Stimulated activated CD8-positive, alpha-beta memory T cell treated with anti-CD3 and anti-CD28 coated beads, Interleukin-15, amount 100 ng/mL, for 4 hours (primary cell): ENCODE measurements at places on chromosomes 12 and 14.

DNA sequence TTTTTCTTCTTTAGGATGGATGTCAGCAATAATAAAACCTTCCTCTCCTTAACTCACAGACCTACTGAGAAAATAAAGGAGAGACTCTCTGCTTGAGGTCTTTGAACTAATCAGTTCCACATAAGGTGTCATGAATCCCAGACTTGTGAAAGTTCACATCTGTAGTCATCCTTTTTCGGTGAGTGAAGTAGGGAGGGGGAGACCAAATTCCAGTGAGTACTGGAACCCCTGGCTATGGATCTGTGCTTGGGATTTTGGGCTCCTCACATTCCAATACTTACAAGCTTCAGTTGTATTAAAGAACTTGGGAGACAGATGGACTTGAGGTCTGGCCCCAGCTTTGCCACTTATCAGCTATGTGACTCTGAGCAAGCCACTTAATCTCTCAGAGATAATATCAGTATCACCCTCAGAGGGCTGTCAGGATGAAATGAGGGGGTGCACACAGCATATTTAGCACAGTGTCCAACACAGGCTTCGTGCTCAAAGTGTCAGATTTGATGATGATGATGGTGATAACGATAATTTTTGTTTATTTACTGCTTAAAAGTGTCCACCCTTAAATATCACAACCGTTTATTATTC, 34.8 kb upstream of the APPL2 start:
- no peak for DNase-seq

DNA sequence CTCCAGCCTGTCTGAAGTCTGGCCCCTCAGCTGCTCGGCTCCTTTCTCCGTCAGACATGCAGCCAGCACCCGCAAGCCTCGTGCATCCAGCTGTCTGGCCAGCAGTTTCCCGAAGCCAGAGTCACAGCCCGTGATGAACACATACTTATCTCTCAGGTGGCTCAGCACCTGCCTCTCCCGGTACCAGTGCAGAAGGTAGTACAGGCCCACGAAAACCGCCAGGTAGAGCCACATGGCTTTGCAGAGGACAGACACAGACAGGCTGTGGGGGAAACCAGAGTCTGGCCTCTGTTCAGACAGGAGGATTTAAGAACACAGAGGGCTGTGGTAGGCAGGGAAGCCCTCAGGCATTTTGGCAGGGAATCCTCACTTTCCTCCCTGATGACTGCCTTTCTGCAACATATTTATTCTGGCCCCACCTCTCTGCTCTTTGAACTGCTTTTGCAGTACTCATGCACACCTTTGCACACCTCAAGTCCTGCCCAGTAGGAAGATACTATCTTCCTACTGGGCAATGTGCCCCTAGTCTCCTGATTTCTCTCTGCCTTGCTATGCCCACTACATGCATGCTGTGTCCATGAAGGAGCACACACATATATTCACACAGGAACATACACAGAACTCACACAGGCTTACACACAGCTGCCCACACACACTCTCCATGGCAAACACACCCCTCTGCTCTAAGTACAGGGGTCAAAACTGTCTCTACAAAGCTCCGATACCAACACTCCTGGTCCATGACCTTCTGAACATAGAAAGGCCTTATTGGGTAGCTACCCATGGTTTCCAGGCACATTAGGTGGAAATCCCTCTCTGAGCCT, at the start of gene RDH16:
TSS of gene RDH16 (minus strand) at position 380 of the 824 bp plus-strand sequence. CDS start at position 234, 146 bp downstream.
- DNase-seq = no peak

DNA sequence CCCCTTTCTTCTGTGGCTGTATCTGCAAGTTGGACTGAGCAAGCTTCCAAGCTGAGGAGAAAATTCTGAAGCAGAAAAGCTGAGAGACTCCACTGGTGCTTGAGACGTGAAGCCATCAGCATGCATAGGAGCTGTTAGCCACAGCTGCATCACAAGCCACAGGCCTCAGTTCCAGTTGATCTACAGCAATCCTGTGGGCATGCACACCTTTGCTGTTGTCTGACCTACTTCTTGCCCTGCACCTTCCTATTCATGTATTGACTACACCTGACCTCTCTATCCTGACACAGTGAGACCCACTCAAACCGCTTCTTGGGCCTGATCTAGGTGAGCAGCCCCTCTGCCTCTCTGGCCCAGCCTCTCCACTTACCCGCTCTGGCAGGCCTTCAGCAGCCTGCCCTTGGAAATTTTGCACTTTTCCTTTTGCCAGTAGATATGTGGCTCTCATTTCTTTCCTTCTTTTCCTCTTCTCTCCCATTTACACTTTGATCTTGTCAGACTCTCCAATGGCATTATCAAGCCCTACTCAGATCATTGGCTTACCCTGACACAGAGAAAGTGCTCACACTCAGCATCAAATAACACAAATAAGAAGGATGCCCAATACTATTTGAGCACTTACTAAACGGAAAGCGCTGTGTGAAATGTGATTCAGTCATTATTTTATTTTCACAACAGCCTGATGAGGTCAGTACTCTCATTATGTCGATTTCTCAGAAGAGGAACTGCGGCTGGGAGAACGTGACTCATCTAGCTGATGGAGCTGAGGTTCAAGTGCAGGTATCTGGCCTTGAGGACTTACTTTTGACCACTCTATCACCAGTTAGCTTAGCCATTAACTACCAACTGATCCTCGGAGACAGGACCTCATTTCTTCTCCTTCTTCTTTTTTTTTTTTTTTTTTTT, 21.9 kb upstream of the PTGR2 start:
- DNase-seq = no peak

DNA sequence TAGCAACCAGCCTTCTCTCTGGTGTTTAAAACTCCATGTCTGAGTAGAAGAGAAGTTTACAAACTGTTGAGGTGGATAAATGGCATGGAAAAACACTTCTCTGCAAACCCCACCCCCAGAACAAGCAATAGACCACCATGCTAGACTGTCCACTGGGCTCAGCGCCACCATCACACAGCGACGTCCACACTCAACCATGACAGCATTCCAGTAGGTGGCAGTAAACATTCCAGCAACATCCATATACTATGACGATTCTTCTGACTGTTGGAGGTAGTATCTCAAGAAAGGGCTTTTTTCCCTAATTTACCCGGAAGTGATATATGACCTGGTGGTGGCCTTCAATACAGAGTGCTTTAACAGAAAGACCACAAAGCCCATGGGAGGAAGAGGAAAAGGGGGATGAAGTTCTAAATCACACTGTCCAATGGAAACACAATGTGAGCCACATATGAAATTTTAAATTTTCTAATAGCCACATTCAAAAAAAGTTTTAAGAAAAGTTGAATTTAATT, 152.2 kb downstream of the SLC15A4 start:
- DNase-seq = no peak

GRCh38 chr14:68176687-68177086, 357.1 kb downstream of the RAD51B start:
- no peak for DNase-seq

- no peak for DNase-seq
These were observed 331.4 kb downstream of the TMTC2 start for GRCh38 chr12:83018088-83018487.

- no peak for DNase-seq
These were observed 12.1 kb upstream of the SLC10A1 start for GRCh38 chr14:69808919-69809808.

GRCh38 chr14:71452539-71452938, 479.7 kb upstream of the RGS6 start:
- DNase-seq = no peak

DNA sequence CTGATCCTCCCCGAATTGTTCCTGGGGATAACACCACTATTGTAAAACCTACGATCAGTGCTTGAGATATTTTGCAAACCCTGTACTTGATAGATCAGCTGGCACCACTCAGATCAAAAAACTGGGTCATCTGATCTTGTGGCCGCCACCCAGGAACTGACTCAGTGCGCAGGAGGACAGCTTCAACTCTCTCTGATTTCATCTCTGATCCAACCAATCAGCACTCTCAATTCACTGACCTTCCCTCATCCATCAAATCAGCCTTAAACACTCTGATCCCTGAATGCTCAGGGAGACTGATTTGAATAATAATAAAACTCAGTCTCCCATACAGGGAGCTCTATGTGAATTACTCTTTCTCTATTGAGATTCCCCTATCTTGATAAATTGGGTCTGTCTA, 4.2 kb upstream of the XPOT start:
- no peak for DNase-seq

- DNase-seq = no peak
These were observed 53.1 kb downstream of the GUCY2C start for GRCh38 chr12:14643251-14643650.

GRCh38 chr14:73489481-73490175, 1.1 kb upstream of the RIOX1 start:
- DNase-seq = no peak

- DNase-seq = no peak
These were observed 102.5 kb upstream of the MDM1 start for GRCh38 chr12:68434391-68435298.

GRCh38 chr14:34911209-34912150, 36.3 kb upstream of the BAZ1A start:
- DNase-seq = no peak

DNA sequence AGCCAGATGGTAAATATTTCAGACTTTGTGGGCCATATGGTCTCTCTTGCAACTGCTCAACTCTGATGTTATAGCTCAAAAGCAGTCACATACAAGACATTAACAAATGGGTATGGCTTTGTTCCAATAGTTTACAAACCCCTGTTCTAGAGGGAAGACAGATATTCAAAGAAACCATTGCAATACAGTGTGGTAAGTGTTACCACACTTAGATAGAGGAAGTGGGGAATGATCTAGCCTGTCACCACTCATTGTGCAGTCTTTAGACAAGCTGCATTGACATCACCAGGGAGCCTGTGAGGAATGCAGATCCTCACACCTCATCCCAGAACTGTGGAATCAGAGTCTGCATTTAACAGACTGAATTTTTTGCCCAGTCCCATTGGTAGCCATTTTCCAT, 80.0 kb upstream of the RGS6 start:
- DNase-seq = no peak

- no peak for DNase-seq
These were observed 791.5 kb upstream of the MGAT4C start for GRCh38 chr12:87047691-87048090.

GRCh38 chr14:77238996-77239395, 32.0 kb downstream of the NGB start:
- no peak for DNase-seq

DNA sequence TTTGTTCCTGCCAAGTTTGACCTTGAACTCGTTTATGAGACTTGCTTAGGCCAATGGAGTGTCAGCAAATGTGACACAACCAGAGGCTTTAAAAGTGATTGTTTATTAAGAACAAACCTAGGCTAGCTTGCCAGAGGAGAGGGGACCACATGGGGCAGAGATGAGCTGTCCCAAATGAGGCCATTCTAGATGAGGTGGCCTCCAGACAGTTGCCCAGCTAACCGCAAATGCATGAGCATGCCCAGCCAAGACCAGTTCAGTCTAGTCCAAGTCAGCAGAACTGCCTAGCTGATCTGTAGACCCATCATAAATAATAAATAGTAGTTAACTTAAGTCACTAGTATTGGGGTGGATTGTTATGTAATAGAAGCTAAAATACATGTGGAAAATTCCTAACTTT, 172.8 kb upstream of the DYRK2 start:
- no peak for DNase-seq

DNA sequence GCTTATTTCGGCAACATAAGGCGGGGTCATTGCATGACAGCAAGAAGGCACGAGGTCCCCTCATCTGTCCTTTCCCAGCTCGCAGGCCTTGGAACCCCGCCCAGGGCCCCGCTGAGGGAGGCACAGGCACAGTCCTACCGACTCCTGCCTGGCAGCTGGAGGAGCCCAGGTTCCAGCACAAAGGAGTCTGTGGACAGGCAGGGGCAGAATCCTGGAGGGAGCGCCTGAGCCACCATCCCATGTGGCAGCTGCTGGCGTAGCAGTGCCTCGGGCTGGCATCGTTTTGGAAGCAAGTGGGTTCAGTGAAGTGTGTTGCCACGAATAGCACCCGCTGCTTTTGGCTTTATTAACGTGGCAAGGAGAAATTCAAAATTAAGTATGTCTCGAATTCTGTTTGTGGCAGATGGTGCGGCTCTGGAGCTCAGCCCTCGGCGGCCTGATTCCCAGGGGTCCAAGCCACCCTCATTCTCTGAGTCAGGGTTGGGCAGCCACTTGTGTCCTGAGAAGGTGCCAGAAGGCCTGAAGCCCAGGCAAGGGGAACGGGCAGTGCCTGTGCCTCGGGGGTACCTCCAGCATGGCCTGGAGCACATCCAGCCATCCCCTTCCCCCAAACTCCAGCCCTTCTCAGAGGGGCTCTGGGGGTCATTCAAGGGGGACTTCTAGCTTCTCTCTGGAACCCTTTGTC, 35.9 kb downstream of the SLC8B1 start:
- no peak for DNase-seq

GRCh38 chr14:105059925-105060565, 5.2 kb downstream of the GPR132 start:
- DNase-seq = no peak

GRCh38 chr14:104874110-104874531, 9.1 kb downstream of the CEP170B start:
- no peak for DNase-seq

- DNase-seq = no peak
These were observed 167.1 kb downstream of the TSPAN9 start for GRCh38 chr12:3244219-3244750.

DNA sequence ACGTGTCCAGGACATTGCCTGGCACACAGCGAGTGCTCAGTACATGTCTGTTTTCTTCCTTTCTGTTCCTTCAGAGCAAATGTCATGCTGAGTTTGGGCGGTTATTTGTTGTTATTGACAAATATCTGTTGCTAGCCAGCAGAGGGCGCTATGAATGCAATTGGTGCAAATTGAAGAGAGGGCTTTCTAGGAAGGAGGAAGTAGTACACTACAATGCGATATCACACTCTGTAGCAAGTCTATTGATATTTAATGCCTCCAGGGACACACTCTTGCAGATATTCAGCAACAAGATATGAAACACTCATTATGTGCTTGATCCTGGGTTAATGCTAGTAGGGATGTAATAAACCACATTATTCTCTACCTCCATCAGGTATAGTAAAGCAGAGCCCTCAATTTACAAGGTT, 267.3 kb upstream of the SRRM4 start:
- DNase-seq = no peak

DNA sequence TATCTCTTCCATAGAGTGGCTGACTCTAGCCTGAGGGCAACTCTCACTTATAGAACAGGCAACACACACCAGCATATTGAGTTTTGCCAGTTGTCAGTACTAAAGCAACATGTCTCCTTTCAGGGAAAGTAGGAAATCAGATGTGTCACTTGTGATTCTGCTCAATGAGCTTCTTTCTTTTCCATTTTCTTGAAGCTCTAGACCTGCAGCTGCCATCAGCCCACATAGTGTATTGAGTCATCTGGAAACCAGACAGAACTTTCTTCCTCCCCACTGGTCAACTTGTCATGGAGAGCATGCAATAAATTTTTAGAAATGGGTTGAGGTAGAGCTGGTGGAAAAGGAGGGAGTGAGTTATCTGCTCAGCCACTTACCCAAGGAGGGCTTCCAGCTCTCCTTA, 209.0 kb upstream of the PLEKHG7 start:
- no peak for DNase-seq

DNA sequence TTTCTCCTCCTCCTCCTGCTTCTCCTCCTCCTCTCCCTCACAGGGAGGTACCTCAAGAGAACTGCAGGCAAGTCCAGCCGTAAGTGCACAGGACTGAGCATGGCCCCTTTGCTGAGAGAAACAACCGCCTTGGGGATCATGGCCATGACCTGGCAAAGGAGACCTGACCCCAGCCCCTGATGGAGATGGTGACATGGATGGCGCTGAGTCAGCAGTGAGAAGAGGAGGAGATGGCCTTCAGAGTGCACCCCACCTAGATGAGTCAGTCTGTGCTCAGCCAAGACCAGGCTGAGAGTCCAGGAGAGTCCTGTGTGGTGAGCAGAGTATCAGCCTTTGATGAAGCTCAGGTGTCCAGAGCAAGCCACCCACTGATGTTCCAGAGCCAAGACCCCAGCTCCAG, 36.4 kb downstream of the MEG3 start:
- DNase-seq = no peak
